ENCODE measurements at places on chromosomes 16 and 17.
A peak's percentile ranks its signal among the peaks of the same experiment; 100 is the strongest.

- DNase-seq, result peak; percentile 82
Measured at GRCh38 chr16:3457434-3458252, 14.2 kb downstream of the NAA60 start.

DNA sequence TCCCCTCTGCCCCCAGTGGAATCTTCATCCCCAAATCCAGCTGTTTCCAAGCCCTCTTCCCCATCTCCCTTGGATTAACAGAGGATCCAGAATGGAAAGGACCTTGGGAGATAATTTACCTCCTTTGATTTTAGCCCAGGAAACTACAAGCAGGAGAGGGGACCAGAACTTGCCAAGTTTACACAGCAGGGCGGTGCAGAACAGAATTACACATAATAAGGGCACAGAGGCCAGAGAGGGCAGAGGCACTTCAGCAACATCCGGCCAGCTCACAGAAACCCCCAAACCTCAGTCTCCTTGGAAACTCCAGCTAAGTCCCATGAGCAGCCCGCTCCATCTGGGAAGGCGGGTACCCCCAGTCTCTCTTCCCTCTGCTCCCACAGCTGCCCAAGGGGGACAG, 27.2 kb downstream of the PEMT start:
- DNase-seq, result no peak

DNA sequence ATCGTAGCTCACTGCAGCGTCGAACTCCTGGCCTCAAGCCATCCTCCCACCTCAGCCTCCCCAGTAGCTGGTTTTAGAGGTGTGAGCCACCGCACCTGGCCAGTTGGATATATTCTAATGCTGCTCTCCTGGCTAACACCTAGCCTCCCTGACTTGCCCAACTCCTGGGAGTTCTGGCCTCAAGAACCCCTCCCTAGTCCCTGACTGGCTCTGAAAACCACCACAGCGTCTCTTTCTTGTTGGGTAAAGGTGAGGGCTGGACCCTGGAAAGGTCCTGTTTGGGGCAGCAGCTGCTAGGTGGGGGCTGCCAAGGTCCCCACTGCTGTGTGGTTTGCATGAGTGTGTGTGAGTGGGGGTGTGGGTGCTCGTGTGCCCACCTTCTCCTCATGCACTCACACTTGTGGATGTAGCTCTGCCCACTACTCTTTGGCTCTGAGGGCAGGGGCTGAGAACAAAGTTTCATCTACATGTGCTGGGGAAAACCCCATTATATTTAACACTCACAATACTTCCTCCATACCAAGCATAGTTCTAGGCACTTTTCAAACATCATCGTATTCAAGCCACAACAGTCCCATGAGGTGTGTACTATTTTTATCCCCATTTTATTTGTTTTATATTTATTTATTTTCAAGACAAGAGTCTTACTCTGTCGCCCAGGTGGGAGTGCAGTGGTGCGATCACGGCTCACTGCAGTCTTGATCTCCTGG, 7.1 kb upstream of the SPNS3 start:
- DNase-seq, result no peak

GRCh38 chr17:17225901-17226300, 11.1 kb downstream of the FLCN start:
- DNase-seq, result no peak

DNA sequence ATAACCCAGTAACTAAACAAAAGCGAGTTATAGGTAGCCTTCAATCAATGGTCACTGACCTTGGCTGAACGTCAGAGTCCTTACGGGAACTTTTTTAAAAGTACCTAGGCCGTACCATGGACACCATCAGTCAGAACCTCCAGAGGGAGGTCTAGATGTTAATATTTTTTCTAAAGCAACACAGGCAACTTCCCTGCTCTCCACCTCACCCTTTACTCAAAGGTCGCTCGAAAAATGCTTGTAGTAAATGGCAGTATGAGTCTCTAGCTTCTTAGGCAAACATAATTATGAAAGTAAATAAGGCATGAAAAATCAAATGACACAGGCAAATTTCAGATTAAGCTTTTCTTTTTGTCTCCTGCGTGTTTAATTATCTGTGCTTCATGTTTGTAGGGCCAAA, 82.1 kb downstream of the SLC39A11 start:
- no peak for DNase-seq

GRCh38 chr16:4208341-4208751, 33.5 kb downstream of the SRL start:
- DNase-seq, result no peak

DNA sequence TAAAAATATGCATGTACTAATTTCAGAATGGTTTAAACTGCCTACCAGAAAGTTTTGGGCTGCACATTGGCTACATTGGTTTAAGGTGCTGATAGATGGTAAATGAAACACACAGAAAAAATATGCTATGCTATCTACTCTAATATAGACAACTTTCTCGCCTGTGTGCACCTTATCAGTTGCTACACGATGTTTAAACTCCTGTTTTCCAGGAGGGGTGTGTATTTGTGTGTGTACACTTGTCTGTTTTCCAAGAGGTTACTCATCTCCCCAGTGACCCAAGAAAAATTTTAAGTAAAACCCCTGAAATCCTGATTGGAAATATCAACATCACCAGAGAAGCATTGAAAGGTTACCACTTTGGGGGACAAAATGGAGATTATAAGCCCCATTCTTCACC, 21.6 kb upstream of the PSMC5 start:
- DNase-seq, result no peak

- no peak for DNase-seq
Measured at GRCh38 chr16:20859229-20859628, 40.9 kb downstream of the DCUN1D3 start.

- no peak for DNase-seq
Measured at GRCh38 chr17:79620207-79621038, 9.6 kb upstream of the RBFOX3 start.

DNA sequence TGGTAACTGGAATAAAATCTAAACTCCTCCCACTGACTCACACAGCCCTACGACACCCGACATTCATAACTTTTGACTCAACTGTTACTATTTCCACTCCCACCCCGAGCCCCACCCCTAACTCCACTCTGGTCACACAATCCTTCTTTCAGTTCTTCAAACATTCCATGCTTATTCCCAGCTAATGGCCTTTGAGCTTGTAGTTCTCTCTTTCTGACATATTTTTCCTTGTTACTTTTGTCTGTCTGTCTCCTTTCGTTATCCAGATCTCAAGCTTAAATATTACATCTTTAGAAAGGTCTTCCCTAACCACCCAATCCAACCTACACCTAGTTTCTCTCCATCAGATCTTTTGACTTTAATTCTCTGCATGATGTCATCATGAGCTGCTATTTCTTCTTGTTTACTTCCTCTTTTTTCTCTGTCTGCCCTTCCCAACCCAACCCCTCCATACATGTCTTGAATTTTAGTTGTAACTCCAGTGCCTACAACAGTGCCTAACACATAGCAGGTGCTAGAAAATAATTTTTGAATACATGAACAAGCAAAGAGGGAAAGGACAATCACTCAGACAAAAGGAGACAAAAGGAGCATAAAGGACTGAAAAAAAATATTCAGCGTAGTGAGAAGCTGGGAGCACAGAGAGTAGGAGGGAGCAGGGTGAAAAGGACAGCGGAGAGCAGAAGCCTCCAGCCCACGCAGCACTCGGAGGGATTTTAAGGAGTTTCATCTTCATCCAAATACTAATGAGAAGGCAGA, 65.2 kb upstream of the SMIM36 start:
- DNase-seq, result no peak

DNA sequence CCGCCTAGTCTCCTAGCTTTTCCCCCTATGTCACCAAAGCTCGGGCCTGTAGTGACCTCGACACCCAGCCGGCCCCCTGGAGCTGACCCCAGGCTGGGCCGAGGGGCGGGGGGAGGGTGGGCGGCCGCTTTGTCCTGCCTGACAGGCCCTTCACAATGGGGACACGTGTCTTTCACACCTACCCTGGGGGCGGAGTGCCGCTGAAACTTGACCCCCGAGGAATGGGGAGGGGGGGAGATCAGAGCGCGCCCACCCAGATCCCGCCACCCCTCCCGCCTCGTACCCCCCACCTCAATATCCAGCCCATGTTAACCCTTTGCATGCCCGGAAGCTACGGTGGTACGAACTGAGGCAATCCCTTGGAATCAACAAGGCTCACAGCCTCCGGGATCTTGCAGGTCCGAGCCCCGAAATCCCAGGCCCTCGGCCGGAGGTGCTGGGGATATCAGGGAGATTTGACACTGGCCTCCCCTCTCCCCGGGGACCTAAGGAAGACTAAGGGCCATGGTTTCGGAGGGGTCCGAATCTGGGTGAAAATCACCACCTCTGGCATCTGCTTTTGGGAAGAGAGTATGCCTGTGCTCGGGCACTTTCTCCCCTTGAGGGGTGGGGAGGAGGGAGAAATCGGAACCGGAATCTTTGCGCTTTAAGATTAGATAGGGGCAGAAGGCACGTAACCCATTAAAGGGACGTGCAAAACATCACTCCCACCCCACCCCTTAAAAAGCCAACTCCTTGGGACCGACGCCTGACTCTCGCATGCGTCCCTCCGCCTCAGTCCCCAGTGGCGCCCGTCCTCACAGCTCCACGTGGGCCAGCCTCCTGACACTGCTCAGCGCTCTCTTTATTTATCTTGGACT, 2.6 kb downstream of the NOG start:
- DNase-seq, result no peak

- DNase-seq, result no peak
Measured at GRCh38 chr17:55607731-55608341, 96.6 kb upstream of the SMIM36 start.

DNA sequence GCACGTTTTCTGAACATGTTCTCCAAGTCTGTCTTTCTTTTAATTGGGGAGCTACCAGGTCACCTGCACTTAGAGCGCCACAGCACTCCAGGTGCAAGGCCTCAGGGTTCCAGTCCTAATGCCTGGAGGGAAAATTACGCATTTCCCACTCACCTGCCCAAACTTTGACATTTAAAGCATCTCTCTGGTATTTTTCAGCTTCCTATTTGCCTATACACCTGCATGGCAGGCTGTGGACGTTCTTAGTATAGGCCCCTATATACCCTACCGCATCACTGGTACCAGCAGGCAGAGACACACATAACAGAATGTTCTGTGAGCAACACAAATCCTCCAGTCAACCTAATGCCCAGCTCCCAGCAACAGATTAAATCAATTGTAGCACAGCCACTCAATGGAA, 213.3 kb downstream of the MRTFB start:
- no peak for DNase-seq

- DNase-seq, result no peak
Measured at GRCh38 chr17:6163612-6164333, 93.6 kb downstream of the WSCD1 start.

GRCh38 chr16:27239906-27240655, 28.5 kb downstream of the NSMCE1 start:
- no peak for DNase-seq

DNA sequence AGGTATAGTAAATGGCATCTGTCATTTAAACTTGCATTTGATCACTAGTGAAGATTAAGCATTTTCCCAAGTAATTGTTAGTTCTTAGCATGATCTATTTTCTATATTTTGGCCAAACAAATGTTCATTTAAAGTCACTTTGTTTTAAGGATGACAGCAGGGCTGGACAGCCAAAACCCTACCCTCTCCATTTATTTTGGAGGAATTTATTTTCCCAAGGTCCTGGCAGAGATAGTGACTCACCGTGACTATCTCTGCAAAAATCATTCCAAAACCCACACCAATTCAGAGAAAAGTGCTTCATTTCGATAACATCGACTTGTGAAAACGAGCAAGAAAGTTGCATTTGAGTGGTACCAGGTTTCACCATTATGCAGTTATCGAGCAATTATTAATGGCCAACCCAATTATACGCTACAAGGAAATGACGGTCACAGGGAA, 665 bp upstream of the AKAP1 start:
- no peak for DNase-seq

DNA sequence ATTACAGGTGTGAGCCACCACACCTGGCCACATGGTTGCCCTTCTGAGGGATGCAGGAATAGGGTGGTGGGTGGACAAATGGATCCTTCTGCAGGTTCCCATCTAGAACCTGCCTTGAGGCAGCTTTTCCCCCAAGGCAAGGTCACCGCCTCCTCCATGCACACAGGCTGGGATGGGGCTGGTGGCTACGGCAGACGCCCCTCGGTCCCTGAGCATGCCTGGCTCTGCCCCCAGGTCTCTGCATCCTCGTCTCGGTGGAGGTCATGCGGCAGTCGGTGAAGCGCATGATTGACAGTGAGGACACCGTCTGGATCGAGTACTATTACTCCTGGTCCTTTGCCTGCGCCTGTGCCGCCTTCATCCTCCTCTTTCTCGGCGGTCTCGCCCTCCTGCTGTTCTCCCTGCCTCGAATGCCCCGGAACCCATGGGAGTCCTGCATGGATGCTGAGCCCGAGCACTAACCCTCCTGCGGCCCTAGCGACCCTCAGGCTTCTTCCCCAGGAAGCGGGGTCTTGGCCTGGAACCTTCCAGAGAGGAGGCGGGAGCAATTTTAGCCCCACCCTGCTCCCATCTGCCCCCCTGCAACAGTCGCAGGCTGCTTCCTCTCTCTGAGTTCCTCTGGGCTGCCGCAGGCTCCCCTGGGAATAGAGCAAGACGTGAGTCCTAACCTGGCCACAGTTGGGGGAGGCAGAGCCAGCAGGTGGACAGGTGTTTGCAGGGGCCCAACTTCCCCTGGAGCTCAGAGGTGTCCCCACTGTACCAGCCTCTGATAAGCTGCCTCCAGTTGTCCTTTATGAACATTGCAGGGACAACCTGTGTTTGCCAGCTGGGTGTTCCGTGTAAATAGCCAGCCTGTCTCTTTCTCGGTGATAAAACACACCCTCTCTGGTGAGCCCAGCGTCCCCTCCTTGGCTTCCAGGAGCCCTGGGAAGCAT, 11.7 kb downstream of the CACNG1 start:
- no peak for DNase-seq

GRCh38 chr16:4285167-4285566, 12.3 kb upstream of the TFAP4 start:
- DNase-seq, result no peak

DNA sequence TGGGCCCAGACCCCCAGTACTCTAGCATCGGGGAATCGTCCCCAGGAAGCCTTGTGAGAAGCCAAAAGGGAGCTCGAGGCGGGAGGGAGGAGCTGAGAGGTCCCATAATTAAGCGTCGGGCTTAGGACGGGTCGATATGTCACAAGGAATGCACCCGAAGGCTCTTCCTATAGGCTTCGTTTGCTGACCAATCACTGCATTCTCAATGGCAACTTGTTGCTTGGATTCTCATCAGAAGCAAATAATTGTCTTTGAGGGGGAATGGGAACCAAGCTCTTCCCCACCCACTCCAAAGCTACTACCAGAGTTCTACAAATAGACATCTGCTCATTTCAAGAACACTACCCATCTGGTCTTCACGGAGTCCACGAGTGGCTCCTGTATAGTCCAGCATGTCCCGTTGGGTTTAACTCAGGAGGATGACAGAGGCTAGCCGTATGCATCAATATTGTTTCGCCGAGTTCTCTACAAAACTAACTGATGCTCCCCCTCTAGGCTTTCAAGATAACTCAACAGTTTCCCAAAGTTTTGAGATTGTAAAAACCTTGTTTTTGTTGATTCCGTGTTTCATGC, 628 bp upstream of the BLMH start:
- no peak for DNase-seq

Data from stimulated activated CD8-positive, alpha-beta memory T cell treated with anti-CD3 and anti-CD28 coated beads, Interleukin-4, amount 100 ng/mL, for 24 hours (primary cell).